ENCODE measurements at places on chromosomes 6 and 20. TPM values are rescaled to one million over a fixed set of nuclear protein-coding genes. Genes with fewer than 3 reads are reported as not detected.

COL19A1 gene
- total RNA-seq = 0.83 TPM

PBOV1 gene
- total RNA-seq = 1.8 TPM

PRRT1 gene
- total RNA-seq = 1.4 TPM

C6orf15 gene
- total RNA-seq = 1.00 TPM

PDYN gene
- total RNA-seq = not detected

POM121L2 gene
- not detected for total RNA-seq

RHAG gene
- total RNA-seq = not detected

DOK5 gene
- total RNA-seq = 15.4 TPM

OR12D3 gene
- 0.09 TPM for total RNA-seq

BEND3 gene
- total RNA-seq = 6.1 TPM

TGM3 gene
- 0.05 TPM for total RNA-seq

SIGLEC1 gene
- 0.58 TPM for total RNA-seq

CSNK2A1 gene
- 130 TPM for total RNA-seq

TP53TG5 gene
- total RNA-seq = 1.4 TPM

C6orf58 gene
- total RNA-seq = 0.43 TPM

SPDEF gene
- not detected for total RNA-seq

All from motor neuron (in vitro differentiated cells).